ENCODE measurements at places on chromosomes 7 and 10.
A peak's percentile ranks its signal among the peaks of the same experiment; 100 is the strongest.

- no peak for DNase-seq
These were observed 9.1 kb downstream of the SLC13A4 start for GRCh38 chr7:135718794-135719437.

- no peak for DNase-seq
These were observed 42.8 kb upstream of the WNT8B start for GRCh38 chr10:100419911-100420449.

DNA sequence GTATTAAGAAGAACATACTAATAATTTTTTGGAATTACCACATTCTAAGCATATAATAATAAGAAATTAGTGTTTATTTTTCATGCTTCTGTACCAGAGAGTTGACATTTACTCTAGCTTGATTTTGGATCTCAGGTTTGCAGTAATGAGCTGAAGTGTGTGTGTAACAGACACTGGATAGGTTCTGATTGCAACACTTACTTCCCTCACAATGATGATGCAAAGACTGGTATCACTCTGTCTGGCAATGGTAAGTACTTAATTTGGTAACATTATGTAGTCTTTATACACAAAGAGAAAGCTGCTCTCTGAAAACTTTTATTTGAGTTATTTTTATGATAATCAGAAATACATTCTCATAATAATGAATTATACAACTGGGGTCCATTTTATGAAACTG is 54.1 kb downstream of the SRI start:
- no peak for DNase-seq

GRCh38 chr7:48035967-48036478 is 680 bp downstream of the C7orf57 start:
- DNase-seq, result peak; percentile 57

DNA sequence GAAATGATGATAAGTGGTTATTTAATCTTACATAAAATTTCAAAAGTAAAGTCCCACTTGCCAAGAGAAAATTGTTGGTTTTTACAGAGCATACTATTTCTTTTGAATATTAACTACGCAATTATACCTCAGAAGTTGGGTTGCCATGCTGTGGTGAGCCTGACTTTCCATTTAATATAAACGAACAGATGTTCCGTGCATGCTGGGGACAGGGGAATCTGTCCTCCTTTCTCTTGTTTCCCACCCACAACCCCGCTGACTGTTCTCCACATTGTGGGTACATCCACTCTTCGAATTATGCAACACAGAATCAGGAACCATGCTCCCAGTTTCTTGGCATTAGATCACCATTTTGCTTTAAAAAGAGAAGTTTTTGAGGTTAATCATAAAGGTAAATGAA is 29.2 kb upstream of the RTKN2 start:
- DNase-seq, result no peak

DNA sequence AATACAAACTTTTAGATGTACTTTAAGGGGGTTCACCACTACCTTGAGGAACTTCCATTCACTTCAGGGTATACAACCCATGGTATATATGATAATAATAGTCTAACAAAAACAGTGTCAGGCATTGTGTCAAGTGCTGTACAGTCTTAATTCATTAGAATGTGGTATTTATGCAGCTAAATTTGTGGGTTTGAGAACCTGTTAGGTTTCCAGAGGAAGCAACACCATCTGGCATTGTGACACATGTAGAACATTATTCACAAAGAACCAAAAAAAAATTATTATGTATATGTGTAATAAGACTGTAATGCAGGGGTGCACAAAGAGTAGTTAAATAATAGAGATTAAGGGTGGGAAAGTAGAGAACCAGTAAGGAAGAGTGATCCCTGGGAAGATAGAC is 26.3 kb downstream of the TMEM60 start:
- DNase-seq, result no peak

- no peak for DNase-seq
These were observed 41.8 kb downstream of the ZCCHC24 start for GRCh38 chr10:79403441-79404230.

- peak; percentile 23 for DNase-seq
These were observed 139.9 kb upstream of the NUPR2 start for GRCh38 chr7:56256108-56256507.

- DNase-seq, result no peak
These were observed 7.4 kb downstream of the TAS2R41 start for GRCh38 chr7:143485094-143485493.

GRCh38 chr7:133584956-133585668 is 332.2 kb downstream of the EXOC4 start:
- DNase-seq, result no peak

GRCh38 chr7:110664803-110665202 is 426.1 kb upstream of the LRRN3 start:
- DNase-seq, result no peak

- no peak for DNase-seq
These were observed 245.2 kb downstream of the ZMYND11 start for GRCh38 chr10:380313-380940.

GRCh38 chr7:71488308-71488707 is 356.4 kb downstream of the GALNT17 start:
- DNase-seq, result no peak

- DNase-seq, result no peak
These were observed 220.1 kb downstream of the TEX36 start for GRCh38 chr10:125462845-125463244.

DNA sequence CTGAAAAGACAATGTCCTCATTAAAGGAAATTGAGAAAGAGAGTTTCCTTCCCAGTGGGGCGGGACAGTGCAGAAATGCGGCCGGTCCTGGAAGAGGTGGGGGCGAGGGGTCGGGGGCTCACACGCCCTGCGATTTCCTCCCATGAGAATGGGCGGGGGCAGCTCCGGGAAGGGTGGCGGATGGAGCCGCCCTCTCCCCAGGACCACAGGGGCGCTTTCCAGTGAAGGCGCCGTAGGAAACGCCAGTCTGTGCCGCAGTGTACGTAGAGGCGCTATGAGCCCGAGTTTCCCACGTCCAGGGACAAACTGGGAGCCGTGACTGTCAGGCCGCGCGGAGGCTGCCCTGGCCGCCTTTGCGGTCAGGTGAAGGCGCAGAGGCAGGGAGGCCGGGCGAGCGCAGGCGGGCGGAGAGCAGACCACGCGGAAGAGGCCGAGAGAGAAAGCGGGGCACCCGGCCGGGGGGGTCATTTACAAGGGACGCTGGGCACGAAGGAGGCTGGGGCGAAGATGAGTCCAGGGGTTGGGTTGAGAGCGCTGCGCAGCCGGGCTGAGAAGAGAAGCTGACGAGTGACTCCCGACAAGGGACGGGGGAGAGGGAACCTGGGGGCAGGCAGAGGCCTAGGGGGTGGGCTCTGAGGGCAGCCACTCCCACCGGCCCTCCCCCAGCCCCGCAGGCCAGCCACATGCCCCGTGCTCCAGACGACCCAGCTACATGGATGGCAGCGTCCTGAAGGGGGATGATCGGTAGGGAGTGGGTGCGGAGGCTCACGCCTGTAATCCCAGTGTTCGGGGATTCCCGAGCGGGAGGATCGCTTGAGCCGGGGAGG is 45.0 kb downstream of the ALOX5 start:
- DNase-seq, result peak; percentile 70

DNA sequence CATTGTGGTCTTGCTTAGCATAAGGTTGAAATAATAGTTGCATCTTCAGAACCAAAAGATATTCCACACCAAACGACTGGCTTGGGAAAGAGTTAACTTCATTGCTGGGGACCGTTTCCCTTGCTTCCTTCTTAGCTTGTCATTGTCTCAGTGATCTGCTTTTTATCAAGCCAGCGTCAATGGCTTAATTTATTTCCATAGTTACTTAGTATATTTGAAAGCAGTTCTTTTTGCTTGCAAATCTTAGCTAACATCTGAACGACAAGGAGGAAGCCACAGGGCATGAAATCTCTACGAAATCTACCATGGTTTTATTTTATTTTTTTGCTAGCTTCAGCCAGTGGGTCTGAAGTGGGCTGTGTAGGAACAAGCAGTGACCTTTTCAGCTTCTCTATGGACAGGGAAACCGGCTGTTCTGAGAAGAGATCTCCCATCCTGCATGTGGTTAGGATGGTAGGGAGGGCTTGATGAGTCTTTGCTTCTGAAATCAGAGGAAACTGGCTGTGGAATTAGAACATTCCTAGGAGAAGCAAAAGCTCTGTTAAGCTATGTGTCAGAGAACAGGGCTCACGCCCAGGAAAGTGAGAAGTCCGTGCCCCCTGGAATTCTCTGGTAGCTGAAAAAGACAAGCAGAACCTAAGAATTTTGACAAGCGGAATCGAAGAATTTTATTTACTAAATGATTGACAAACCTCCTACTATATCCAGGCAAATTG is 8.0 kb downstream of the SLC18A2 start:
- no peak for DNase-seq

- peak; percentile 10 for DNase-seq
These were observed 63.3 kb downstream of the RASGEF1A start for GRCh38 chr10:43203448-43204041.

DNA sequence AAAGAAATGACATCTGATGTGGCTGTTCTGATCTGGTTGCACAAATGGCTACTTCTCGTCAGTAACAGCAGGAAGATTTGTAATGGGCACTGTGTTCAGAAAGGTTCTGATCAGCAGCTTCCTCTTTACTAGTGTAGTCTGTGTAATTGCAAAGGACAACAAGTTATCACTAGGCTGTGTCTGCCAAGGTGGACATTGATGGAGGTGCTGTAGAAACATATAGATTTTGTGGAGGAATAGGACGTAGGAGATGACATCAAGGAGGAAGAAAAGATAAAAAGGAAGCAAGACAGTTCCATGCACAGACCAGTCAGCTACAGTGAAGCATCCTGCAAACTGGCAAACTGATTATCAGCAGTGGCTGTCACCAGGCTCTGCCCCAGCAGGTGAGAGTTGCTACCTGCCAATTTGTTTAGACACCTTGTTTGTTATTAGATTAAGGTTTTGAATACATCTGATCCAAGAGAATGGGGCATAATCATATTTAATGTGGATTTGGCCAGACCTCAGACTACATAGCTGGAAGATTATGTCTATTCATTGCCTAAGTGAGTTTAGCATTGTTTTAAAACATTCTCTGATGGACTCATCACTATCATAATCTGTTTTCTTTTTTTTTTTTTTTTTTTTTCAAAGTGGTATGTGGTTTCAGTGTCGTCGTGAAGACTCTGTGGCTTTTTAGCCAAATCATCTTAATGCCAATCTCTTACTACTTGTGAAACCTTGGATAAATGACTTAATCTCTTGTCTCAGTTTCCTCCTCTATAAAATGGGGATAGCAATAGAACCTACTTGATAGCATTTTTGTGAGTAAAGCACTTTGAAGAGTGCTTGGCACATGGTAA is 417.9 kb upstream of the LRGUK start:
- DNase-seq, result no peak

DNA sequence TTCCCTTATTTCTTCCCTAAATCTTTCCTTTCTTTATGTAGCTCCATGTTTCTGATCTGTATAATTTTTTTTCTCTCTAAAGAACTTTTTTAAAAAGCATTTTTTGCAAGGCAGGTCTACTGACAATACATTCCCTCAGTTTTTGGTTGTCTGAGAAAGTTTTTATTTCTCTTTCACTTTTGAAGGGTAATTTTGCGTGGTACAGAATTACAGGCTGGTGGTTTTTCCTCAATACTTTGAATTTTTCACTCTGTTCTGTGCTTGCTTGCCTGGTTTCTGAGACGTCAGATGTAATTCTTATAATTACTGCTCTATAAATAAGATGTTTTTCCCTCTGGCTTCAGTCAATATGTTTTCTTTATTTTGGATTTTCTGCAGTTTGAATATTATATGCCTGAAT is 205.4 kb upstream of the VSTM2A start:
- no peak for DNase-seq

DNA sequence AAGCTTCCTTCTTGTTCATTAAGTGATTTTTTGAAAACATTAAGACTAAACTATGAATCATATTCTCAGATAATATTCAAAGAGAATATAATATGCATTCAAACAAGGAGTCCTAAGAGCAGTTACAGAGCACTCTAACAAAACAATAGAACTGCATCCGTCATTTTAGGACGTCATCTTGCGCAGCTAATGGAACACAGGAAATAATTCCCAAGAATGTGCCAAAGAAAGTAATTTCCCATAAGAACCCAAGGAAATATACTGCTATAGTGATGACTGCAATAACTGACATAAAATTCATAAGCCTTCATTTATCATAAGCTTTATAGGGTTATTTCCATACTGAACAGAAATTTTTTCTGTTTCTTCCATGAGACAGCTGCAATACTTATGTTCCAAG is 28.3 kb upstream of the CASD1 start:
- DNase-seq, result no peak

- no peak for DNase-seq
These were observed 20.5 kb upstream of the PLXDC2 start for GRCh38 chr10:19795684-19796083.

DNA sequence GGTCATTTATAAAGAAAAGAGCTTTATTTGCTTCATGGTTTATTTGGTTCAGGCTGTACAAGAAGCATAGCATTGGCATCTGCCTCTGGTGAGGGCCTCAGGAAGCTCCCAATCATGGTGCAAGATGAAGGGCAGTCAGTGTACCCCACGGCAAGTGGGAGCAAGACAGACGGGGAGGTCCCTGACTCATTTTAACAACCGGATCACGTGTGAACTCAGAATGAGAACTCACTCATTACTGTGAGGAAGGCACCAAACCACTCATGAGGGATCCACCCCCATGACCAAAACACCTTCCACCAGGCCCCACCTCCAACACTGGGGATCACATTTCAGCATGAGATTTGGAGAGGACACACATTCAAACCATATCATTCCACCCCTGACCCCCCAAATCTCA is 15.7 kb upstream of the CRYGN start:
- no peak for DNase-seq

DNA sequence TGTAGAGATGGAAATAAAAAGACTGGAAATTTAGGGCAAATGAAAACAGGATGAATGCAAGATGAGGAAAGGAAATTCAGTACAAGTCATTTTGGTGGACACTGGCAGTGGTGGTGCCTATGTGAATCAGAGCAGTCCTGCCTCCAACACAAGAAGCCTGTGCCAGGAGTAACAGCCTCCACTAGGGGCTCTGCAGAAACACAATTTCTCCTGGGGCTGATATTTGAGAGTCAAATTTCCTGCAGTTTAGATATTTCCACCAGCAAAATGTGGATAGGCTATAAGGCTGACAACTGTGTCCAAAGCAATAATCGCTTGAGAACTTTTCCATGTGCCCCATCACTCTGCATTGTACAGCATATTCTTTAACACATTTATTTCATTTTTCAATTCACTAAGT is 4.7 kb upstream of the PLXDC2 start:
- DNase-seq, result no peak

DNA sequence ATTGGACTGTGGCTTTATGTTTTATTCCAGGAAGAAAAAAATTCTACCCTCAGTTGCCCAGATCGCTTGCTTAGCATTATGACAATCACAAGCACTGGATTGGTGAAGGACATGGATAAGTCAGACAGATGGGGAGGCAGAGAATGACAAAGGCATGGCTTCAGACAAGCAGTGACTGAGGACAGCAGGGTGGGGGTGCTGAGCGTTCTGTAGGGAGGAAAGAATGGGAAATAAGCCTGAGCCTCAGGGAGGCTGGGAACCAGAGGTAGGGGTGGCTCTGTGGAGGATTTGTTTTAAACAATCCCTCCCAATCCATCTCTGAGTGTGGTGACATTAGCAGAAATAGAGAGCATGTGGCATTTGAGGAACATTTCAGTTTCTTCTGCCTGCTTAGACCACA is 896.9 kb downstream of the CCSER2 start:
- no peak for DNase-seq

- no peak for DNase-seq
These were observed 929 bp upstream of the HGF start for GRCh38 chr7:81770728-81771223.

Measured in Peyer's patch (tissue), 4 donors.